ENCODE measurements at places on chromosomes 2 and 18.
A peak's percentile ranks its signal among the peaks of the same experiment; 100 is the strongest.

- peak; percentile 30 for DNase-seq
Measured at GRCh38 chr2:11829947-11830707, 83.7 kb downstream of the LPIN1 start.

DNA sequence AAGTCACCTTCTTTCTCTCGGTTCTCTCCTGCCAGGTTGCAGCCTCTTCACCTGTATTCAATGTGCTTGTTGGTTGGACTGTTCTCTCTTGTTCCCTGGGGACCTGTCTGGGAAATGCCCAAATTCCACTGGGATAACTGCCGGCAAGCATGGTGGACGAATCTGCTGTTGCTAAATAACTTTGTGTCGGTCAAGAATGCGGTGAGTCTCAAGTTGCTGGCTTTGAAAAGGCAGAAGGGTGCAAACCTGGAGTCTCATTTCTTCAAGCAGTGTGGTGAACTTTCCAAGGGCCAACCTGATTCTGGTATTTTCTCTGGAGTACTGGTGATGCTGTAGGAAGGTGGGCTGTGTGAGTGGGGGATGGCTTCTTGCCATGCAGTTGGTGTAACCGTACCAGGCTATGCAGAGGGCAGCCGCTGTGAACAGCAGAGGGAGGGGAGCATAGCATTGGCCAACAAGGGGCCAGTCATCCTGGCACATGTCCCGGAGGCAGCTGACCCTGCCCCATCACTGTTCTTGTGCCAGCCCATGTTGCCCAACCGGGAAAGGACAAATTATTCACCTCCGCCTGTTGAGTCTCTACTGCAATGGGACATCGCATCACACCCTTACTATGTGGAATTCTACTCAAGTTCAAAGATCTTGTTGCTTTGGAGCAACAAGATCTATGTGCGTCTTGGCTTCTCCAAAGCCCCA, 88.1 kb upstream of the SEC11C start:
- DNase-seq = no peak

GRCh38 chr2:85753525-85754312, at the start of gene ATOH8:
TSS of gene ATOH8 (plus strand) at chr2:85753991. CDS start at chr2:85754190, 199 bp downstream.
- DNase-seq = no peak

DNA sequence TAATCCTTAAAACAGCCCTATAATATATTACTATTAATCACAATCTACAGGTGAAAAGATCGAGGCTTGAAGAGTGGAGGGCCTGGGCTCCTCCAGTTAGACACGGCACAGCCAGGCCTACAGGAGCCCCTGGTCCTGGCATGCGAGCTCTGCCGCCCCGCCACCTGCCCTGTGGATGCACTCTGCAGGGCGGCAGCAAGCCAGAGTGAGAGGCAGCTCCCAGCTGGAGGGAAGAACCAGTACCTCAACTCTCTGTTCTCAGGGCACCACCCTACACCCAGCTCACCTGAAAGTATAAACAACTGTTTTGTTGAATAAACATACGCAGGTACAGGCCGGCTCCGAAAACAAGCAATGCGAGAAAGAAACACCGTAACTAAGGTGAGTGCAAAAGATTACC, 34.6 kb downstream of the EIPR1 start:
- no peak for DNase-seq

- no peak for DNase-seq
Measured at GRCh38 chr2:224036731-224037361, 2.2 kb downstream of the SERPINE2 start.

DNA sequence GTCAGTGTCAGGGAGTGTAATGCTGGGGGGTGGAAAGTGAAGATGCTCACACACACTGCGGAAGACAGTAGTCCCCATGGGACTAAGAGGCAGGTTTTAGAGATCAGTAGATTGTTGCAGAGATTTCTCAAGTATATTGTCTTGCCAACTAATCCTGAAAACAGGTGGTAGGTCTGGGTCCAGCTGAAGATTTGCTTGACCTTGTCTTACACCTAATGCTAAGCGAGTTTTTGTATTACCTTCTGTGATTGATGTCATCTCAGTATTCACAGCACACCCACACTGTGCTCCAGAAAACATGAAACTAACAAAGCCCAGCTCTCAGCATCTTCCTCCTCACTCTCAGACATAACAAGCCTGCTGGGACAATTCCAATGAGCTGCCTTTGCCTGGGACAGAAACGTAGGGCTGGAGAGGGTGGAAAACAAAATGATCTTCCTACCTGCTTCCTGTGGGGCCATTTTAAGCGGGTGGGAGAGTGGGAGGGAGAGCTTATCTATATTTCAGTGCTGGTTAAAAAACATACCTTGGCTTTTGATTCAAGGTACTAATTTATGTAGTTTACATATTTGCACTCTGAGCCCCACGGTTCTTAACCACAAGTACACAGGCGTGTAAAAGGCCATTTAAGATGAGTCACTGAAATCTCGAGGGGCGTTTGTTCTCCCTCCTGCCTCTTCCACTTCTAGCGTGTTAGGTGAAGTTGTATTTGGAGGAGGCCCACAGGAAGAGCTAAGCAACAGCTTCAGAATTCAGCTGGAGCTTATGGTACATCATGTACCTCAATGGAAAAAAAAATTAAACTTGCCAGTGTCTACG, 23.1 kb upstream of the RBMS1 start:
- DNase-seq = no peak

DNA sequence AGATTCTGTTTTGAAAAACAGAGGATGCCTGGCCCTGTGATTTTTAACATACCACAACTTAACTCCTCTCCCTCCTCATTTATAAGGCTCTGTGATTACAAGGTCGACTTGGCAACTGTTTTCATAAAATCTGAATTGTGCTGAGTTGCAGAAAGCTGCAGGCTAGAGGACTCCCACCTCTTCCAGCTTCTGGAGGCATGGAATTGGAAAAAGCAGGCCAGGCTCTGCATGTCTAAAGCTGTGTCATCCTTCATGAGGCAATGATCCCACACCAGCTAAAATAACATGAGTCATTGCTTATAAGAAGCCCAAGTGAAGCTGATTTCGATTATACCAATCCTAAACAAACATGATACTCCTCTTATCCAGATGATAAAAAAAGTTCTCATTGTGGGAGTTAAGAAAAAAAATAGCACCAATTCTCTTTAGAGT, 11.7 kb downstream of the ARHGAP28 start:
- DNase-seq = no peak

GRCh38 chr2:134564549-134564948, 154.3 kb downstream of the TMEM163 start:
- no peak for DNase-seq

DNA sequence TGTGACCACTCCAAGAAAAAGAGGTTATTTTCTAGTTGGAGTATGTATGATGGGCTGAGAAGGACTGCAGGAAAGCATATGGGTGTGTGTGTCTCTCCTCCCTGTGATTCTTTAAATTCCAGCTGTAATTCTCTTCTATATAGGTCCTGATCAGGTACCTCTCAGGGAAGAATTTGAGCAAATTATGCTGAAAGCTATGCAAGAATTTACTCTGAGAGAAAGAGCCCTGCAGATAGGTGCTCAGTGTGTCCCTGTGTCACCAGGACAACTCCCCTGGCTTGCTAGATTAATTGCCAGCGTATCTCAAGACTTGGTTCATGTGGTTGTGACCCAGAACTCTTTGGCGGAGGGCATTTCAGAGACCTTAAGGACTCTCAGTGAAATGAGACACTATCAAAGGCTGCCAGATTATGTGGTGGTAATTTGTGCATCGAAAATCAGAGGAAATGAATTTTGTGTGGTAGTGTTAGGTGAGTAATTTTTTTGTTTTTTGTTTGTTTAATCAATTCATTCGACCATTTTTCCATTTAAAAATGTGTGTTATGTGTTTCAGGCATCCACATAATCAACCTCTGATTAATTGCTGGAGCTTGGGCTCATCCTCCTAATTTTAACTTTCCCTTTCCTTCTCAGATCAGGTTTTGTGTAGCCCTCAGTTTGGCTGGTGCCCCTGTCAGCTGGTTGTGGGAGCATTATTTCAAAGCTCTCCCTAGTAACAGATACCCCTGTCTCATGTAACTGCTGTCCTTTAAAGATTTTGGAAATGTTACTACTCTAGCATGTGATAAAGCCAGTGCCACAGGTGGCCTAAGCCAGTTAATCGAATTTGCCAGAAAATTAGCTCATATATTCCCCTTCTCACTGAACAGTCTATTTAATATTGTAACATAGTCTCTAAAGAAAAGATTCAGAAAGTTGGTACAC, 150.9 kb downstream of the ESCO1 start:
- no peak for DNase-seq

DNA sequence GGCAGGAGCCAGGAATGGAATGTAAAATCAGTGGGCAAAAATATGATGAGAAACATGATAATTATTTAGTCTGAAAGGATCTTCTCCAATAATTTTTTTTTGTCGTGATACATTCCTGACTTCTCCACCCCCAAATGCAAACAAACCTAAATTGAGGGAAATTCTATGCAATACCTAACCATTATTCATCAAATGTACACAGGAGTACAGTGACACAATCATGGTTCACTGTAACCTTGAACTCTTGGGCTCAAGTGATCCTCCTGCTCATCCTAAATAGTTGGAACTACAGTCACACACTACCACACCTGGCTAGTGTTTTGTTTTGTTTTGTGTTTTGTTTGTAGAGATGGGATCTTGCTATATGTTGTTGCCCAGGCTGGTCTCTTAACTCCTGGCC, 46.5 kb downstream of the RAB10 start:
- DNase-seq = no peak

- DNase-seq = no peak
Measured at GRCh38 chr2:207720517-207721187, 9.2 kb downstream of the CCNYL1 start.

GRCh38 chr2:85611705-85612587, at the start of gene C2orf68:
TSS of gene C2orf68 (minus strand) at chr2:85612066. CDS start at chr2:85611984, 82 bp downstream.
- peak; percentile 95 for DNase-seq

- DNase-seq = no peak
Measured at GRCh38 chr2:217751192-217751591, 251.6 kb downstream of the TNS1 start.

DNA sequence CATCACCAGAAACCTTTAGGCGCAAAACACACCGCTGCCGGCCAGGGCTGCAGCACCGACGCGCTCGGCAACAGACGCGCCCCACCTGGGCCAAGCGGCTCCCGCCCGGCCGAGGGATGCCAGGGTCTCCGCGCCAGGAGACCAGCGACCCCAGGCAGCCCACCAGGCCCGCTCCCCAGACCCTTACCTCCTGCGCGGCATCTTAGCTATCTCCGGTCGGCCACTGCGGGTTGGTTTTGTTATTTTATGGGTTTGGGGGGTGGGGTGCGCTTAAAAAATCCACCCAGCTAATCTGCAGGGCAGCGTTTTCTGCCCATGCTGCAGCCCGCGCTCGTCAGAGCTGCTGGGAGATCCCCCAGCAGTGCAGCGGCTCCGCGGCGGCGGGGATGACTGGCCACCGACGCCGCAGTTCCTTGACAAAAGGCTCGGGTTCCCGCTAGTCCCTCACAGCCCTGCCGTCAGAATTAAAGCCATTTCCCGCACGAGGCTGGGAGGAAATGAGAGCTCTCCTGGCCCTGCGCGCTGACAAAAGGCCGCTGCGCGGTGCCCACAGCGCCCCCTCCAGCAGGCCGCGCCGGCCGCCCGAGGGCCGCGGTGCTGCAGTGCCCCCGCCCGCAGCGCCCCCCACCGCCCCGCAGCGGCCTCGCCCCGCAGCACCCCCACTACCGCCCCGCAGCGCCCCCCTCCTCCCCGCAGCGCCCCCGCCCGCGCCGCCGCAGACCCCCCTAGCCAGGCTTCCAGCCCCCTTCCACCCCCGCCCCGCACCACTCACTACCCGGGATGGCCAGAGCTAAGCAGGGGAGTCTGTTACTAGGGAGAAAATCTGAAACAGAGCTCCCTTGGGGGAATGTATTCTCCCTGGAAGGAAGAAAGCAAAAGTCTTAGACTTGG, at the start of gene ADD2:
ADD2 (minus strand) TSS at position 502 of the 891 bp plus-strand sequence. CDS start 61,792 bp downstream, outside the sequence.
- DNase-seq = peak; percentile 49

DNA sequence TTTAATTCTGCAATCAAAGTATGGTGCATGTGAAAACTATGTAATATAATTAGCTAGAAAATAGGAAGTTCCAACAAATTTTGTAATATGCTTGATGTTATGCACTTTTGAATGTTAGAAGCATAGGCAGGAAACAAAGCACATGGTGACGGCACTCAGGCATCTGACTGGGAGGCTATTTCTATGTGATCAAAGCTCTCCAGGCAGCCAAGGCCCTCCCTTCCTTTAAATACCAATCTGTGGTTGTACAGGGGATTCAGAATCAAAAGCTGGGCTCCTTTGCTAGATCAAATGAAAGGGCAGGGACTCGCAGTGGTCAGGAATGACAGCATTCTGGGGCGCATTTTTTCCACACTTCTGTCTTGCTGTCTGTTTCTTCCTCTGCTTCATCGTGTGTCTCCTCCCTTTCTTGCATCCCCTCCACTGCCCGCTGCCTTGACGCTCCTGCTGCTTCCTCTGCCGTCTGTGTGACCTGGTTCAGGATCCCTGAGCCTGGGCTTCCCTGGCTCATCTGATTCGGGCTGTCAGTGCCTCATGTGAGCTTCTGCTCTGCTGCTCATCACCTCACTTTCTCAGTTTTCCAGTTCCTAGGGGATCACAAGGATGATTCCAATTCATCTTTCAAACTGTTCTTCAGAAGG, 30.9 kb downstream of the TMEM182 start:
- no peak for DNase-seq

- DNase-seq = peak; percentile 39
Measured at GRCh38 chr18:78721238-78721875, 258.3 kb upstream of the SALL3 start.

- no peak for DNase-seq
Measured at GRCh38 chr2:204030322-204030721, 93.8 kb downstream of the ICOS start.

DNA sequence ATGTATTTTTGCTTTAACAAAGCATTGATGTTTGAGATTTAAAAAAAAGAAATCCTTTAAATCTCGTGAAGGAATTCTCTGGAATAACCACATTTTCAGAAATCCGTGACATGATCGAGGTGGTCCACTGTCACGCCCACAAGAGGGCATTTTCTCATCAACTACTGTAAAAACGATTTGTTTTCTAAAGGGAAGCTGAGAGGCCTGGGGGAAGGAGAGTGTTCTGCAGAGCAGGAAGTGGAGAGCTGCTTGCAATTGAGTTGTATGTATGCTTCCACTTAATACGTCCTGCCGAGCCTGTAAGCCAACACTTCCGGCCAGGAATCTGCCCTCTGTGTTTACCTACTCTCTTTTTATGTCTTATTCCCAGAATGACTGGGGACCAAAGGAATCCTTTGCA, 19.4 kb downstream of the KLHL29 start:
- no peak for DNase-seq

GRCh38 chr2:203413796-203414195, 85.6 kb downstream of the ABI2 start:
- DNase-seq = no peak

GRCh38 chr2:65856928-65857327, 424.5 kb upstream of the SPRED2 start:
- DNase-seq = no peak

Measured in dorsolateral prefrontal cortex (tissue), 122 donors.